CD4-positive, alpha-beta T cell treated with Interleukin-12 subunit alpha and Interleukin-12 subunit beta, for 1 hour (primary cell): ENCODE measurements at places on chromosomes 7 and 10.

DNA sequence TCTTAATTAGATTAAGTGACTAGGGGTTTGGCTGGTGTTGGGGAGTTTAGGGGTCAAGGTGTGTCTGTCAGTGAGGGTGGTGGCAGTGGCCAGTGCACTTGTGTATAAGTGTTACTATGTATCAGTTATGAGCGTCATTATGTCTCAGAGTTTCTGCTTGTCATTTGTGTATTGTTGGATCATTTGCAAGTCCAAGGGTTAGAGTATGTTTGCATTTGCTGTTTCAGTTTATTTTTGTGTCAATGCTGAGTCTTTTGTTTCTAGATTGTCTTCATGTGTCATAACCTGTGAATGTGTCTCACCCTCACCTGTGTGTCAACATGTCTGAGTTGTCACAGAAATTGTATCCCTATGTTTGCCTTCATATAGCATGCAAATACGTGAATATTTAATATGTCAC is 97.5 kb upstream of the PAX2 start:
- DNase-seq = no peak

- DNase-seq = no peak
These were observed 33.1 kb downstream of the SUV39H2 start for GRCh38 chr10:14911801-14912200.

DNA sequence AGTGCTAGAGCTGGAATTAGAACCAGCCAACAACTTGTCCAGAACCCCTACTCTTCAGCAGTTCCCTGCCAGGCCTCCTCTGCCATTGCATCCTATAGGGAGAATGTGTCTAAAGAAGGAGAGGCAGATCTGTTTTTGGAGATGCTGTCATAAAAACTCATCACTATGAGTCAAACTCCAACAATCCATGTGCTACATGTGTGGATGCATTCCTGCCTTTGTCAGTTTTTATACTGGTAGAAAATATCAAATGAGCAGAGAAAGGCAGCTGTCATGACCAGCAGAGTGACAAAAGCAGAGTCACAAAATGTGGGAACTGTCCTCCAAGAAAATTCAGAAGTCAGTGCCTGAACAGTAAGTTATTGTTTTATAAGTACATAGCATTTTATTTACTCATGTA is 93.0 kb downstream of the ABLIM1 start:
- no peak for DNase-seq

DNA sequence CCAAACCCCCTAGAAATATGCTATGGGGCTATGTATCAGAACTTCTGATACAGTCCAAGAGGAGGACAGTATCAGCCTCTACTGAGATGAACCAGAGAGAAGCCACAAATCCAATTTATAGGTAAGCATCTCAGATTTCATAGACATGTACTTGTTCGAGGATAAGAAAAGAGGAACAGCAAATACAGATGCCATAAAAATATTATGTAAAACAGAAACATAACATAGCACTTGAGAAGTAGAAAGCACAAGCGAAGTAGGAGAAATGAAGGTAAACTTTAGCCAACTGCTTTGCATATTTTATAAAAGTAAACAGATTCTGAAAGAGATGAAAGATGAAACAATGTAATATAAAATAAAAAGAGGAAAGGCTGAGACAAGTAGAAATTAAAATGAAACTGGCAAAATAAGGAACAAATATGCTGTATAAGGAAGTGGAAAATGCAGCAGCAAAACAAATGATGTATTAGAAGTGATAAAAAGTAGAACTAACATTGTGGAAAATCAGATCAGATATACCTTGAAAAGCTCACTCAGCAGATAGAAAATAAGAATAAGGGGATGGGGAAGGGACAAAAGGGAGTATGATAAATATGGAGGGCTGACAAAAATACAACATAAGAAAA is 135.1 kb downstream of the SKAP2 start:
- no peak for DNase-seq

DNA sequence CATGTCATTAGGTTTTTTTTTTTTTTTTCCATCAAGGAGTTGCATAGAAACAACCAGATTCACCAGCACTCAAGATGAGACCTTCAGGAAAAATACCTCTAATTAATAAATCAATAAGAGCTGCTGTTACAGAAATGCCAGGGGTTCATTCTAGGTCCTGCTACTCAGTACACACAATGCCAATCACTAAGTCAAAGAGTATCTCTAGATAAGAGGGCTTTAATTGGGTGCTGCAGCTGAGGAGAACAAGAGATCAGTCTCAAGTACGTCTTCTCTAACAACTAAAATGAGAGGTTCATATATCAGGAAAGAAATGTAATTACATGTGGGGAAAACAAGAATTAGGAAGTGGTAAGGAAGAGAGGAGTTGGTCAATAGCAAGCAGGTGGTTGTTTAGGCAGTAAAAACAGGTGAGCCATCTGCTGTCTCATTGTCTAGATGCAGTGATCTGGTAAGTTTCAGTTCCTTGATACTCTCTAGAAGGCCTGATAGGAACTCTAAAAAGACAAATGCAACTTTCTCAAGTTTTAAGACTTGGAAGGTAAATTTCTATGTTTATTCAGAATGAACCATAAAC is 272.9 kb upstream of the ZWINT start:
- DNase-seq = no peak

DNA sequence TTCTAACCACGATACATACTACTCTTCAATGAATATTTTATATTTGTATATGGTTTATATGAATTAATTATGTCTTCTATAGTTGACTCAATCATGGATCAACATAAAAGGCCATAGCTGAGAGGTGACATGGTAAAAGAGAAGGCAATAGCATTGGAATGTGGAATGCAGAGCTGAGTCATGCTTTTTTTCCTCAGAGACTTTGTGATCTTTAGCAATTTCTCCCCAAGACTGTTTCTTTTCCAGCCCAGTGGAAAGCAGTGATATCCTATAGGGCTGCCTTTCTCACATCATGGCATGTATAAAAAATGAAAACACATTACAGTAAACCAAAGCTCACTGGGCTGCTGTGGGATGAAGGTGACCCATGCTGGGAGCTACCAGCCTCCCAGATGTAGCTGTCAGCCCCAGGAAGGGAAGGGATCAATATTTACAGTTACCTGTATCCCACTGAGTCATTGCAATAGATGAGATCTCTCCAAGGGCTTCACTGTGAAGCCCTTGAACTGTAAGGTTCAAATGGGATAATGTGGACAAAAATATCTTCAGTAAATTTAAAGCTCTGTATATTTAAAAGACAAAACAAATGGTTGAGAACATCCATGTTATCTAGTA is 30.2 kb downstream of the SLC39A12 start:
- no peak for DNase-seq

- DNase-seq = no peak
These were observed at the start of gene PKD2L1 for GRCh38 chr10:100330079-100330478. PKD2L1 (minus strand) TSS chr10:100330228; CDS start chr10:100330103, 125 bp downstream.

- peak; percentile 31 for DNase-seq
These were observed 269.6 kb downstream of the ELFN1 start for GRCh38 chr7:1939434-1940401.

- DNase-seq = no peak
These were observed 96.2 kb downstream of the EXOC4 start for GRCh38 chr7:133349101-133349500.

DNA sequence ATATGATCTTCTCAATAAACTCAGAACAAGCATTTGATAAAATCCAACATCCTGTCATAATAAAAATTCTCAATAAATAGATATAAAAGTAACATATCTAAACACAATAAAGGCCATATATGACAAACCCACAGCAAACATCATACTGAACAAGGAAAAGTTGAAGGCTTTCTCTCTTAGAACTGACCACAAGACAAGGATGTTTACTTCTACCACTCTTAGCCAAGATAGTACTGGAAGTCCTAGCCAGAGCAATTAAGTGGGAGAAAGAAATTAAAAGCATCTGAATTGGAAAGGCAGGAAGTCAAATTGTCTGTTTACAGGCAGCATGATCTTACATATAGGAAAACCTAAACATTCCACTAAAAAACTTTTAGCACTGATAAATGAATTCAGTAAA is 510.9 kb downstream of the ANKRD7 start:
- no peak for DNase-seq

- DNase-seq = no peak
These were observed 427.8 kb upstream of the LRGUK start for GRCh38 chr7:133699386-133699785.

- DNase-seq = no peak
These were observed 25.3 kb upstream of the SNX13 start for GRCh38 chr7:17965603-17966002.

GRCh38 chr10:12938271-12938670 is 63.2 kb downstream of the CCDC3 start:
- DNase-seq = no peak

DNA sequence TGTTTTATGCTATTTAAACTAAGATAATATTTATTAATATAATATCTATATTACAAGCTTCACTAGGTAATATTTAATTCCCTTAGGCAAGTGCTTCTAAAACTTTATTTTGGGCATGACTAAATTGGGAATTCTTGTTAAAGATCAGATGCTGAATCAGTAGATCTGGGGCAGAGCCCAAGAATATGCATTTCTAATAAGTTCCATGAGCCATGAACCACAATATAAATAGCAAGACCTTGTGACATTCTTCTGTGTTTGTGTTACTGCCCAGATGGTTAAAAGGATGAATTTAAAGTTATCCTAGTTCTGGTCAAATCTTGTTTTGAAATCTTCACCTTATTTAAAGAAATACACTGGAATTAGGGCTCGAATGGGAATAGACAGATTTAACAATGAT is 258.4 kb upstream of the CACNA2D1 start:
- no peak for DNase-seq

DNA sequence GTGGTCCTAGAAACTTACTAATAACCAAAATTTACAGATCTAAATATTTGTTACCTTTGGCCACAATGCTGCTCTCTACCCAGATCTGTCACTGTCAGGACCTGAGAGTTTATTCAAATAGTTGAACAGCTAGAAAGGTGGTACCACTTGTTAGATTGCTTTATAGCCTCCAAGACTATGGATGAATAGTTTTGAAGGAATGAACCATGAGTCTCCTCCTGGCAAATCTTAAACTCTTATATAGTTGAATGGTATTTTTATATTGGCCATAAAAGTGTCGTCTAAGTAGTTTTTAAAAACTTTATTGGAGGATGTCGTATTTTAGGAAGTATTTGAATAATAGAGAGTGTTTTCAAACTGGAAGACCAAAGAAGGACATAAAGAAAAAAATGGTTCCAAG is 178.7 kb downstream of the AHR start:
- no peak for DNase-seq

- DNase-seq = peak; percentile 56
These were observed 7.1 kb upstream of the AMZ1 start for GRCh38 chr7:2680792-2681490.

DNA sequence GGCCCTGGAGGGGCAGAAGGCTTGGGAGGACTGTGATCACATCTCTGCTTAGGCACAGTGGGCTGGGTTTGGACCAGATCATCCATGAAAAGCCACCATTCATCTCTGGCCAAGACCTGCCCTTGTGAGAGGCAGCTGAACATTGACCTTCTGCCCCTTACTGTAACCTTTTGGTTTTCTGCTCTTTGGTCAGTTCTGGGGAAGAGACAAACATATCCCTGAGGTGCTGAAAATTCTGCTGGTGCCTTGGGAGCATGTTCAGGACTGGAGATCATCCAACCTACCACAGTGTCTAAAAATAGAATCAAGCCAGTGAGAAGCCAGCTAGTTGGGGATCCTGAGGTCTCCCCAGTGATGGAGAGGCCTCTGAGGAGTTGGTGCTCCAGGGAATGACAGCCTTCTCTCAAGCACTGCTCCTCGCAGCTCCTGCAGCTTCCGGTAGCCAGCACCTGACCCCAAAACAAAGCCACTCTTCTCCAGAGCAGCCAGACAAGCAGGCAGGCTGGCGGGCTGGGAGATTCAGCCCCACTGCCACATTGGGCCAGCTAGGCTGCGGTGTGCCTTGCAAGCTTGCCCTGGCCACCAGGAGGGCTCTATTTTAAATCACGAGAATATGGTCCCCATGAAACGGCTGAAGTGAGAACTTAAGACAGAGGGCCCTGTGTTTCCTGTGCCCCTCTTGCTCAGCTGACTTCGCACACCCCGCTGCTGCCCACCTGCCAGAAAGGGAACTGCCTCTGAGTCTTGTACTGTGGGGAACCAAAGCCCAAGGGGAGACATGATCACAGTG is 37.8 kb upstream of the UBE2H start:
- DNase-seq = no peak

DNA sequence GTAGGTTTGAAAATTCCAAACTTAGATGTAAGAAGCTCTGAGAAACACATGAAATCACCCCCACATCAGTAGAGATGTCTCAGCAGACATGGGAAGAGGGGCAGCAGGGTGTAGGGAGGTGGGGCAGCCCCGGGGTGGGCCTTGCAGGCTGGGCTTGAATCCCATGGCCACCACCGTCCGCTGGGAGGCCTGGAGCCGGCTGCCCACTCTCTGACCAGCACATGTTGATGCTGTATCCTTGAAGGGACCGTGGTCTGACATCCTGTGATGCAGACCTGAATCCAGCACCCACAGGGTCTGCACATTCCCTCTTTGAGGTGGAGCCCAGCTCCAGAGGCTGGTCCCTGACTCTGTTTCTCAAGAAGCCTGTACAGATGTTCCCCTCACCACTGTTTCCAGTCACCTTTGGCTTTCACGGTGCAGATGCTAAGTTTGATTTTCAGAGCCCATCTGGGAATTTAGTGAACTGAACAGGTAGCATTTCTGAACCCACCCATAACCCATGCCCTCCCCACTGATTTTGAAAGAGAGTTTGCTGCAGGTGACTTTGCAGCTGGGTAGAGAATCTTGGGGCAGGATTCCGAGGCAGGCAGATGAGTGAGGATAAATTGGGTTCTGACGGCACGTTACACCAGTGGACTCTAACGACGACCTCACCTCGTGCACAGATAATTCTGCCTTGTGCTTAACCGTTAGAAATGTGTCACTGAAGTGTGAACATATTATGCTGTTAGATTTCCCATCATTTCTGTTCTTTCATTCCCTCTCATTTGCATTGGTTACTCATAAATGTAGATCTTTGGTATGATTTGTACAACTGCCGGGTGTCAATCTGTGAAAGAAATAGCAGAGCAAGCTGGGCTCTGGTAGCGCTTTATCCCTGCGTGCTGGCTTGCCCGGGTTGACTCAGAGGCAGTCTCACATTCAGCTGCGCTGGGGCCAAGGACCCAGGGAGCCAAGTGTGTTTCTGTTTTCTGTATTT is 45.7 kb downstream of the IKZF1 start:
- DNase-seq = peak; percentile 68

GRCh38 chr10:9075420-9075819 is 1020.9 kb downstream of the GATA3 start:
- DNase-seq = peak; percentile 23

GRCh38 chr10:78215645-78216044 is 182.0 kb downstream of the RPS24 start:
- DNase-seq = no peak

GRCh38 chr7:12031638-12032037 is 179.5 kb upstream of the TMEM106B start:
- DNase-seq = no peak

- no peak for DNase-seq
These were observed 147.6 kb upstream of the SHH start for GRCh38 chr7:155959894-155960293.

GRCh38 chr10:43284341-43284910 is 17.6 kb upstream of the RASGEF1A start:
- DNase-seq = no peak

GRCh38 chr7:134888141-134888740 is 98.1 kb upstream of the AGBL3 start:
- DNase-seq = no peak
